Uterus (tissue), 4 donors: ENCODE measurements at places on chromosomes 12 and 14.
A peak's percentile ranks its signal among the peaks of the same experiment; 100 is the strongest.

GRCh38 chr12:74111688-74112360 lies 425.8 kb upstream of the ATXN7L3B start:
- no peaks in the 10 kb centered on the region for H3K4me1 ChIP-seq

GRCh38 chr14:88305528-88306322 lies 17.3 kb downstream of the KCNK10 start:
- H3K4me1 ChIP-seq: no peaks in the 10 kb centered on the region
- H3K27ac ChIP-seq: no peak overlapping the region
- no peaks in the 10 kb centered on the region for H3K36me3 ChIP-seq
- no peak overlapping the region for H3K4me3 ChIP-seq

- H3K27me3 ChIP-seq: no peaks in the 10 kb centered on the region
- H3K4me1 ChIP-seq: no peaks in the 10 kb centered on the region
- no peak overlapping the region for H3K27ac ChIP-seq
- no peaks in the 10 kb centered on the region for H3K36me3 ChIP-seq
- no peak overlapping the region for H3K4me3 ChIP-seq
These were observed 2.1 kb upstream of the ABCD2 start for GRCh38 chr12:39621670-39622069.

DNA sequence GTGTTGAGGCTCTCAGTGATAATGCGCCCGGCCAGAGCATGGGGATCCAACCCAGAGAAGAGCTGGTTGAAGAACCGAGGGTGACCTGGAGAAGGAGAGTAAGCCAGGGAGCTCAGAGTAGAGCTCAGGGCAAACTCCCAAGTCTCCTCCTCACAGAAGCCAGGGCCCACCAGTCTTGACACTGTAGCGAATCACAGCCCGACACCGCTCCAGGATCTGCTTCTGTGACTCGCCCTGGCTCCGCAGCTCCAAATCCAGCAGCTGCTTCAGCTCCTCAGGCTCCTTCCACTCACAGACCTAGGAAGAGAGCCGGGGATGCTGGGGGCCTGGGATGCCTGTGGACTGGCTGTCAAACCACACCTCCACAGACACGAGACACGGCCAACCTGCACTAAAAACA lies 8.2 kb upstream of the ZNF740 start:
- H3K36me3 ChIP-seq: no peaks in the 10 kb centered on the region
- no peaks in the 10 kb centered on the region for H3K4me1 ChIP-seq
- H3K4me3 ChIP-seq: no peak overlapping the region
- peak; percentile 63 for DNase-seq

DNA sequence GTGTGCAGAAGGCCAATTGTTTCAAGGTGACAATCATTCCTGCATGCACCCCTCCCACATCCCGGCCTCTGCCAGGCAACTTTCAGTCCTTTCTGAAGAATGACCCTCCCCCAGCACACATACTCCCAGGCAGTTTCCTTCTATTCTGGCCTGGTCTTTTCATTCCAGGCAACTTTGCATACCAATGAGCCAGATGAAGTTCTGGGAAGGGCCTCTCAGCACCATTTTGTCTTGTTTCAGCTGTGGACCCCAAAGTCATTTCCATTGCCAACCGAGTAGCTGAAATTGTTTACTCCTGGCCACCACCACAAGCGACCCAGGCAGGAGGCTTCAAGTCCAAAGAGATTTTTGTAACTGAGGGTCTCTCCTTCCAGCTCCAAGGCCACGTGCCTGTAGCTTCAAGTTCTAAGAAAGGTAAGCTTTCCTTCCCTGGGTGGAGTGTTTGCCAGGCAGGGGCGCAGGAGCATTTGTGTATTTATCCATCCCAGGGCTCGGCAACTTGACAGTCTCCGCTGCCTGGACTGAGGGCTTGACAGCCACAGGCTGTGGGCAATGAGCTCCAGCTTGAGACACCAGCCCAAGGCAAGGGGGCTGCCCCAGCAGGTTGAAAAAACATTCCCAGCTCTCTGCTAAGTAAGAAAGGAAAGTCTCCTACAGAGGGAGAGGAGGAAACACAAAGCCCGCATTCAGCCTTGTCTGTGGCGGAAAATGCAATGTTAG lies 16.4 kb downstream of the BCL2L14 start:
- no peak overlapping the region for H3K27ac ChIP-seq
- H3K36me3 ChIP-seq: no peaks in the 10 kb centered on the region
- DNase-seq: no peak
- H3K4me3 ChIP-seq: no peak overlapping the region
- no peaks in the 10 kb centered on the region for H3K4me1 ChIP-seq

DNA sequence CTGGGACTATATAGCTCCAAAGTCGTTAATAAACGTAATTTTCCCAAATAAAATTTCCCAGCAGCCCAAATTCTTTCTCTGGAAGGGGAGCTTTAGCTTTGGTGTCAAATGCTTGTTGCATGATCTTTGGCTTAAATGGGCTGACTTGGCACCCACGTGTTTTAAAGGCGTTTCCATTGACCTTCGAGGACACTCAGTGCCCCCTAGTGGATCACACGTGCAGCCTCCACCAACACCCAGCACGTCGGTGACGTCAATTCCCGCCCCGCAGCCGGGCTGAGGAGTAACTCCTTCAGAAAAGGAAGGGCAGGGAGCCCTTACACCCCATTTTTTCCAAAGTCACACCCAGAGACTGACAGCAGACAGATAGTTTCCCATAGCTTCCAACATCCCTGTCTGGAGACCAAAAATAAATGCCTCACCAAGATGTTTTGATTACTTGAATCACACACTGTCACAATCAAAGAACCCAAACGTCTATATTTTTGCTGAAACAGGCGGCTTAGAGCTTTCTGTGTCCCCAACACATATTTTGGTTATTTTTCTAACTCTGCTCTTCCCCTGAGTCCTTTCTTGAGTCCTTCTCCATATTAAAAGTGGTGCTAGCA lies 707.9 kb downstream of the AACS start:
- H3K36me3 ChIP-seq: no peaks in the 10 kb centered on the region
- no peaks in the 10 kb centered on the region for H3K27me3 ChIP-seq
- no peak overlapping the region for H3K4me3 ChIP-seq
- no peak overlapping the region for H3K27ac ChIP-seq
- no peak for DNase-seq

DNA sequence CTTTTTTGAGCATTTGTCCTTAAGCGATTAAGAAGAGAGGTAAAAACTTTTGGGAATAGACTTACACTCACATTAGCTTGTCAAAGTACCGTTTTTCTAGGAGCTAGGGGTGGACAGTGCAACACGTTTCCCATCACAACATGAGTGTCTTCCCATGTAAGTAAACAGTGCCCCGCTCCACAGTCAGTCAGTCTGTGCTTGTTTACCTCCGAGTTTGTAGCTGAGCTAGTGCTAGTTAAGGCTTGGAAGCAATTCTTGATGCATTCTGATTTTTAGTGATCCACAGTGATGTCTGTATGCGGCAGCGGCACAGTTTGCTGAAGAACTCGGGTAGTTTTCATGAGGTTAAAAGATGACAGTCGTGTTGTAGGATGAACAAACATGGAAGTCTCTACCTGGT lies 941 bp downstream of the ZDHHC17 start:
- no peaks in the 10 kb centered on the region for H3K27me3 ChIP-seq
- no peaks in the 10 kb centered on the region for H3K36me3 ChIP-seq
- H3K4me3 ChIP-seq: peak overlapping the region; percentile 74
